ENCODE measurements at places on chromosomes 5 and 9. TPM values are rescaled to one million over a fixed set of nuclear protein-coding genes. Genes with fewer than 3 reads are reported as not detected.

The MED7 gene
- 24.5 TPM for polyA plus RNA-seq

The MEIKIN gene
- polyA plus RNA-seq = not detected

The NME5 gene
- 10.7 TPM for polyA plus RNA-seq

The DMRTA1 gene
- polyA plus RNA-seq = 2.5 TPM
